CD4-positive, alpha-beta memory T cell (primary cell): ENCODE measurements at places on chromosomes 3 and 15. TPM values are rescaled to one million over a fixed set of nuclear protein-coding genes. Genes with fewer than 3 reads are reported as not detected.

DNA sequence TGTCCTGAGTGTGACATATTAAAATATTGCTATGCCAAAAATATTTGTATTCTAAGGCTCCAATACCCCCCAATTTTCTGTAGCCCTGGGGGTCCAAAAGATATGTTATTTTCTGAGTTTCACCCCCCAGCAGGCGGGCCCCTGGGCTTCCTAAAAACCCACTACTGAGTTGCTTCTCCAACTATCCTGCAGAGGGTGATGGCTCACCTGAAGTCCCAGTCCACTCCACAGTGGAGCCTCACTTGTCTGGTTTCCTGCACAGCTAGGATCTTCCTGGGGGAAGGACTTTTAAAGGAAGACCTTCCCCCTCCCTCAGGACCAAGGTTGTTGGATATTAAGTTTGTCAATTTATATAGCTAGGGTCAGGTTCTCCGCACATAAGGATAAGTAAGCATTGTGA is 1181.4 kb downstream of the ROBO2 start:
- DNase-seq: no peak
- H3K4me3 ChIP-seq: no peak overlapping the region
- H3K27ac ChIP-seq: no peak overlapping the region
- no peaks in the 10 kb centered on the region for H3K27me3 ChIP-seq
- no peaks in the 10 kb centered on the region for H3K4me1 ChIP-seq

- H3K4me3 ChIP-seq: no peak overlapping the region
- H3K36me3 ChIP-seq: no peaks in the 10 kb centered on the region
- no peak for DNase-seq
- H3K27me3 ChIP-seq: no peaks in the 10 kb centered on the region
- no peaks in the 10 kb centered on the region for H3K4me1 ChIP-seq
- no peak overlapping the region for H3K27ac ChIP-seq
Observed at GRCh38 chr3:134952371-134952770, 157.3 kb downstream of the EPHB1 start.

GRCh38 chr3:127606086-127606805 is 8.0 kb downstream of the MCM2 start:
- no peak for DNase-seq
- H3K27me3 ChIP-seq: no peaks in the 10 kb centered on the region
- H3K4me3 ChIP-seq: no peak overlapping the region
- H3K36me3 ChIP-seq: peaks cover 15% of the 10 kb centered on the region

DNA sequence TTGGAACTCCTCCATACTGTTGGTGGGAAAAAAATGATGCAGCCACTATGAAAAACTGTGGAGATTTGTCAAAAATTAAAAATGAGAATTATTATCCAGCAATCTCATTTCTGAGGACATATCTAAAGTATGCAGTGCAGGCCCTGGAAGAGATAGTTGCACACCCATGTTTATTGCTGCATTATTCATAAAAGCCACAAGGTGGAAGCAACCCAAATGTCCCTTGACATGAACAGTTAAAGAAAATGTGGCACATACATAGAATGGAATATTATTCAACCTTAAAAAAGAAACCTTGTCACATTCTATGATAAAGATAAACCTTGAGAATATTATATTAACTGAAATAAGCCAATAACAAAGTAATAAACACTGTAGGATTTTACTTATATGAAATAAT is 80.9 kb upstream of the ARHGEF26 start:
- H3K27me3 ChIP-seq: no peaks in the 10 kb centered on the region
- no peak overlapping the region for H3K27ac ChIP-seq
- DNase-seq: no peak
- H3K36me3 ChIP-seq: no peaks in the 10 kb centered on the region
- no peak overlapping the region for H3K4me3 ChIP-seq

DNA sequence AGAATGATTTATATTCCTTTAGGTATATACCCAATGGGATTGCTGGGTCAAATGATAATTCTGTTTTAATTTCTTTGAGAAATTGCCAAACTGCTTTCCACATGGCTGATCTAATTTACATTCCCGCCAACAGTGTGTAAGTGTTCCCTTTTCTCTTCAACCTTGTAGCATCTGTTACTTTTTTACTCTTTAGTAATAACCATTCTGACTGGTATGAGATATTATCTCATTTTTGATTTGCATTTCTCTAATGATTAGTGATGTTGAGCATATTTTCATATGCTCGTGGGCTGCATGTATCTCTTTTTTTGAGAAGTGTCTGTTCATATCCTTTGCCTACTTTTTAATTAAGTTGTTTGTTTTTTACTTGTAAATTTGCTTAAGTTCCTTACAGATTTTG is 1264.2 kb downstream of the OTOL1 start:
- DNase-seq: no peak
- H3K36me3 ChIP-seq: no peaks in the 10 kb centered on the region
- no peaks in the 10 kb centered on the region for H3K27me3 ChIP-seq

DNA sequence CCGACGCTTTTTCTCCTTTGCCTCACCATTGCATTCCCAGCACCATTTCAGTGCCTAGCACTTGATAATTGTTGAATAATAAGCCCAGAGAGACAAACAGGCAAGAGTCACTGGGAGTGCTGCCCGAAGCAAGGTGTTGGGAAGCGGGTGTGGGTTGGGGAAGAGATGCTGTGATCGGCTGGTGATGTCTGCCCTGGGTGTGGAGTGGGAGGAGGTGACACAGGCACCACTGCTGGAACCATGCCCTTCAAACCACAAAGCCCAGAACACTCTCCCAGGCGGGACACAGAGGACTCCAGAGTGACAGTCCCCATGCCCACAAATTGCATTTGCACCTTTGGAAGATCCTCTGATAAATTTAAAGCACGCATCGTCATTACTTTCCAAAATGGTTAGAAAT is 148.2 kb downstream of the CHSY1 start:
- no peak for DNase-seq
- no peaks in the 10 kb centered on the region for H3K4me1 ChIP-seq
- H3K27me3 ChIP-seq: no peaks in the 10 kb centered on the region
- no peaks in the 10 kb centered on the region for H3K36me3 ChIP-seq
- H3K27ac ChIP-seq: no peak overlapping the region

DNA sequence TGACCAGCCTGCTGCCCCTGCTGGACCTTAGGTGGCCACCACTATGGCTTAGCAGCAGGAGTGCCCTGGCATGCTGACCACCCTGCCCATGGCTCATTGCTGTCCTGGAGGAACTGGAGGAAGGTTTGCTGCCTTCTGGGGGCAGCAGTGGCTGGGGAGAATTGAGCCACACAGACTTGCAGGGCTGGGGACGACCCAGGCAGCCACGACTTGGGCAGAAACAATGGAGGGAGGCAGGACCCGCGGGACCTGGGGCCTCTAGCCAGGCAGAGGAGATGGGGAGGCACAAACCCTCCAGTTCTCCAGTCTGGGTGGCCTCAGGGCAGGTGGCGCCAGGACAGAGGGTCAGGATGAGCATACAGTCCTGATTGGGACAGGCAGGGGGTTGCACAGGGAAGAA is 32.8 kb downstream of the ADAMTS7 start:
- no peak overlapping the region for H3K4me3 ChIP-seq
- no peaks in the 10 kb centered on the region for H3K4me1 ChIP-seq
- no peak for DNase-seq
- H3K36me3 ChIP-seq: no peaks in the 10 kb centered on the region
- H3K27me3 ChIP-seq: no peaks in the 10 kb centered on the region

The SLC28A1 gene
- total RNA-seq: not detected

The MOBP gene
- not detected for total RNA-seq

The EPHA6 gene
- total RNA-seq: not detected

The KLHL40 gene
- not detected for total RNA-seq

The PCOLCE2 gene
- not detected for total RNA-seq

The KLHL6 gene
- 55.9 TPM for total RNA-seq

The EBLN2 gene
- 10.2 TPM for total RNA-seq

The IL5RA gene
- total RNA-seq: 0.33 TPM

The PRSS50 gene
- not detected for total RNA-seq

The ADAMTS17 gene
- 4.7 TPM for total RNA-seq
